Chondrocyte (in vitro differentiated cells): ENCODE measurements at places on chromosomes 6 and 20. TPM values are rescaled to one million over a fixed set of nuclear protein-coding genes. Genes with fewer than 3 reads are reported as not detected.

- no peak for DNase-seq
Measured at GRCh38 chr6:111691345-111692225, 85.9 kb upstream of the TRAF3IP2 start.

GRCh38 chr6:72348926-72349325 is 272.9 kb upstream of the KCNQ5 start:
- DNase-seq: no peak

- DNase-seq: no peak
Measured at GRCh38 chr6:154482858-154483257, 27.6 kb downstream of the CNKSR3 start.

The ENPP4 gene
- 3.5 to 4.9 TPM (median 4.4 TPM) in 3 replicates for total RNA-seq

The SDHAF4 gene
- total RNA-seq: 9.0 to 10.4 TPM (median 9.4 TPM) in 3 replicates

The CD24 gene
- total RNA-seq: 1.3 to 2.8 TPM (median 1.8 TPM) in 3 replicates

The ELOVL2 gene
- 18.1 to 41.3 TPM (median 18.2 TPM) in 3 replicates for total RNA-seq
